Ovary (tissue), 10 donors: ENCODE measurements at places on chromosomes 7 and 10.

DNA sequence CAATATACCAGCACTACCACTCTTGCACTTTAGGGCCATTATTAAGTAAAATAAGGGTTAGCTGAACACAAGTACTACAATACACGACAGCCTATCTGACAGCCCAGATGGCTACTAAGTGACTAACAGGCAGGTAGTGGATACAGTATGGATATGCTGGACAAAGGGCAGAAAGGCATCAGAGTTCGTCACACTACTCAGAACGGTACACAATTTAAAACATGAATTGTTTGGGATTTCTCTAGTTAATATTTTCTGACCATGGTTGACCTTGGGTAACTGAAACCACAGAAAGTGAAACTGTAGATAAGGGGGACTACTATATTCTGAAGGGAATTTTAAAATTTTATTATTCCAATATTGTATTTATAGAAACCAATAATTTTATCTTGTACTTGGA, 101.3 kb upstream of the SKAP2 start:
- DNase-seq: no peak

- DNase-seq: no peak
Observed at GRCh38 chr7:15885678-15886077, 199.2 kb upstream of the MEOX2 start.

GRCh38 chr7:15306296-15306695, 255.5 kb downstream of the AGMO start:
- no peak for DNase-seq

DNA sequence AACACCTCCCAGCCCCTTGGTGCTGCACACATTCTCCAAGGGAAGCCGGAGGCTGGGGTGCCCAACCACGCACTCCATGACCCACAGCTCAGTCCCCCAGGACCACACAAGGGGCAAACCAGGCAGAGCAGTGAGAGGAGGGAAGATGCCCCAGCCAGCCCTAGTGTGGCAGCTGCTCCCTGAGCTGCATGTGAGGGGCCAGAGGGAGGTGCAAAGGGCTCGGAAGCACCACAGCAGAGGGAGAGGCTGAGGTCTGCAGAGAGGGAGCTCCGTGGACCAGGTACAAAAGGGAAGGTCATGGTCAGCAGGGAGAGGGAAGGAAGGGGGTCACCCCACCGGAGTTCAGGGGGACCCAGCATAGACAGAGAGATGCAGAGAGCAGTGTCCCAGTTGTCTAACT, 1.5 kb upstream of the CALML5 start:
- no peak for DNase-seq

DNA sequence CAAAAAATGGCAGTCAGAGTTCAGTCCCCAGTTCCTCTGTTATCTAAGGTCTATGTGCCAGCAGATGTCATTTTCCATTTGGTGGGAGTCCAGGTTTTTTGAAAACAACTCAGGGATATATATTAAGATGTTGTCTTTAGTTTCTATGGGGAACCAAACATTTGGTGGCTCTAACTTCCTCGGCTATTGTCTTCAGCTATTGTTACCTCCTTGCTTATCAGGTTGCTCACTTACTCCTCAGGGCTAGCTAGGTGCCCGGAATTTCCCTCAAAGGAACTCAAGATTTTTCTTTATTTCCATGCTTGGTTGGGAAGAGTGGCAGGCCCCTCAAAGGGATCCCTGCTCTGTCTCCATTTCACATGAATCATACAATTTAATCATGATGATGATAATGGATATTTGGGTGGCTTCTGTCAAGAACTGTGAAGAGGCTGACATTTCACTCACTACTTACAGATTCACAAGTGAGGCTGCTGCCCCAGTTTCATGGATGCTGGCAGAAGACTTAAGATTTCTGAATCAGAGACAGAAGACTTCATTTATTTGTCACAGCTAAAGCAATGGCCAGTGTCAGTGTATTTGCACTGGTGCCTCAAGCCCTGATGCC, 182.8 kb downstream of the PKD1L1 start:
- DNase-seq: no peak

GRCh38 chr10:96681524-96681923, 38.8 kb downstream of the PIK3AP1 start:
- no peak for DNase-seq

DNA sequence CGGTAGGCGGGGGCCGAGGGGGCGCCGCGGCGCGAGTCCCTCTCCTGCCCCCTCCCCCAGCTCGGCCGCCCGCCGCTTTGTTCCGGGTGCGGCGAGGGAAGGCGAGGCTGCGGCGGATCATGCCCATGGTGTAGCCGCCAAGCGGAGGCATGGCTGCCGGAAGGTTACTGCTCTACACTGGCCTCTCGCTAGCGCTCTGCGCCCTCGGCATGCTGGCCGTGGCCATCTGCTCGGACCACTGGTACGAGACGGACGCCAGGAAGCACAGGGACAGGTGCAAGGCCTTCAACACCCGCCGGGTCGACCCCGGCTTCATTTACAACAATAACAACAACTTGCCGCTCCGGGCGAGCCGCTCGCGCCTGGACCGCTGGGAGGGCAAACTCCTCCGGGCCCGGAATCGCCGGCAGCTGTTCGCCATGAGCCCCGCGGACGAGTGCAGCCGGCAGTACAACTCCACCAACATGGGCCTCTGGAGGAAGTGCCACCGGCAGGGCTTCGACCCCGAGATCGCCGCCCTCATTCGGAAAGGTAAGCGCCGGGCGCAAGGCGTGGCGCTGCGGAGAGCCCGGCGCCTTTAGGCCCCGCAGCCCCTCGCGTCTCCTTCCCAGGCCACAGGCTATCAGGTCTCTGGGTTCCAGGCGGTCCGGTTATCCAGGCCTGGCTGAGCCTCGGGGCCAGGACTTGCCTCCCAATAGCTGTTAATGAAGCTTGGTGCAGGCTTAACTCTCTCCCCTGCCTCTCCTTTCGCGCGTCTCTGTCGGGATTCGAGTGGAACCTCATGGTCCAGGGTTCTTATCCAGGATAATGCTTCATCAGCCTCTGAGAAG, 513 bp downstream of the TMEM178B start:
- DNase-seq: no peak

DNA sequence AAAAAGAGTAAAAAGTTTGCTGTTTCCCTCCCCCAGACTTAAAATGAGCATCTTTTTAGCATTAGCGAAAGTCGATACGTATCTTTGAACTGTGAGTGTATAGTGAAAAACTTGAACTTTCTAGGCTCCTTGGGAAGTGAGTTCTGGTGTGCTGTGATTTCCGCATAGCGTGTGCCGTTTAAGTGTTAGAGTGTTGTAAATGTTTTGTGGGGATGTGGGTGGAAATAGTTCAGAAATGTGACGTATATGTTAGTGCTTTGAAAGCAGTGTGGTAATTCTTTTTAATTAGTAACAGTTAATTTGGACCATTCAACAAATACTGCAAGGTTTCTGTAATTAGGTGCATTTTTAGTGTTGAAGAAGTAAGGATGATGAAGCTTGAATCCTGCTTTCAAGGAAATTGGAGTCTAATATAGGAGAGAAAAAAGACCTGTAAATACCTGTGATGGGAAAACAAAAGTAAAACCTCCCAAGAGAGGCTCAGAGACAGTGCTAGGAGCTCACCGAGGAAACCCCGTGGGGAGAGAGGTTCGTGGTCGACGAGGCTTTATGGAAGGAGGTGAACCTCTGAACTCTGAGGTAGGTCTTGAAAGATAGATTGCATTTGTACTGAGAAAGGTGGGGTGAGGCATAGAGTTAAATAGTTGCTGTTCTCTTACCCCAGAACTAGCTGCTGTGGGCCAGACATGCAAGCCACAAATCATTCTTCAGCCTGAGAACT, 40.8 kb downstream of the RBM33 start:
- no peak for DNase-seq

DNA sequence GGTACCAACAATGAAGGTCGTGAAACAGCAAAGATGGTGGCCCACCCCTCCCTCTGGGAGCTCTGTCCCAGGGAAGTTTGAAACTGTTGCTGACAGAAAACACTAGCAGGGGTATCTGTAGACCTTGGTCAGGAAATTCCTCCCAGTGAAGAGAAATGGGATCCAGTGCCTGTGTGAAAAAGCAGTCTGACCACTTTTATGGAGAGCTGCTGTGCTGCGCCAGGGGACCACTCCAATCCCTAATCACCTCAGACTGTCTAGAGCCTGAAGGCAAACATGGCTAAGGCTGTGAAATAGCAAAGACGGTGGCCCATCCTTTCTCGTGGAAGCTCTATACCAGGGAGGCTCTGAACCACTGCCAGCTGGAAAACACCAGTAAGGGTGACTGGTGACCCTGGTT, 38.3 kb upstream of the TMEM140 start:
- no peak for DNase-seq

- no peak for DNase-seq
Observed at GRCh38 chr7:94511718-94512117, 2.1 kb downstream of the CASD1 start.

DNA sequence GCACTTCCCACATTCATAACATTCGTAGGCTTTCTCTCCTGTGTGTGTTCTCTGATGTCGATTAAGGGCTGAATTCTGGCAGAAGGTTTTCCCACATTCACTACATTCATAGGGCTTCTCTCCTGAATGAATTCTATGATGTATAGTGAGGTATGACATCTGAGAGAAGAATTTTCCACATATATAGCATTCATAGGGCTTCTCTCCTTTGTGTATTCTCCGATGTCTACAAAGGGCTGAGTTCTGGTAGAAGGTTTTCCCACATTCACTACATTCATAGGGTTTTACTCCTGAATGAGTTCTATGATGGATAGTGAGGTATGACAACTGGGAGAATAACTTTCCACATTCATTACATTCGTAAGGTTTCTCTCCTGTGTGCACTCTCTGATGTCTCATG, 15.6 kb downstream of the ZNF12 start:
- no peak for DNase-seq

DNA sequence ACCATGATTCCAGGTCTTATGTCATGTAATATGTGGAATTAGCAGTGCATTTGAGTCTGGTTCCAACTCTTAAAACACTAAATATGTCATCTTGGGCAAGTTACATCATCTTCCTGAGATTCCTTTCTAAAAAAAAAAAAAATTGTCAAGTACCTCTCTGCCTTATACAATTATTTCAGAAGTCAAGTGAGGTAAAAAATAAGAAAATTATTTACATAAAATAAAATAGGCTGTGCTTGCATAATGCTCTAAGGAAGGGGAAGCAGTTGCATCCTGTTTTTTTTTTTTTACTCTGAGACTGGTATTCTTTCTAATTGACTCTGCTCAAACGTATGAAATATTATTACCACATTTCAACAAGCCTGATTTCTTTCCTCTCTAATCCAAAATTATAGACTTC, 55.1 kb upstream of the SEMA3A start:
- DNase-seq: no peak

- no peak for DNase-seq
Observed at GRCh38 chr10:48924988-48925387, 14.7 kb downstream of the LRRC18 start.

- no peak for DNase-seq
Observed at GRCh38 chr7:15985587-15986384, 299.3 kb upstream of the MEOX2 start.

DNA sequence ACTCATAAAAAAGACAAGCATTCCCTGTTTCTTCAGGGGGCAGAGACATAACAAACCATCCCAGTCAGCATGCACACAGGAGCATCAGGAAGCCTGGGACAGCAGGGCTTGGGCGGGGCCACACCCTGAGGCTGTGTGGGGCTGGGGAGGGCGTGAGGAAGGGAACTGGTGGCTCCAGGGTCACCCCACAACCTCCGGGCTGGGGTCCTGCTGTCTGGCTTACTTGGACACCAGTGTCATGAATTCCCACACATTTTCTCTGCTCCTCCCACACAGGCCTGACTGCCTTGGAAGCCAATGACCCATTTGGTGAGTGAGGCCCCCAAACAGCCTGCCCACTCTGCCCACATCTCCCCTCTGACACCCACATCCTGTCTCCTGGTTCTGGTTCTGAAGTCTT, 2.8 kb downstream of the FXYD4 start:
- no peak for DNase-seq

GRCh38 chr10:33187427-33187999, 147.0 kb downstream of the NRP1 start:
- DNase-seq: no peak

DNA sequence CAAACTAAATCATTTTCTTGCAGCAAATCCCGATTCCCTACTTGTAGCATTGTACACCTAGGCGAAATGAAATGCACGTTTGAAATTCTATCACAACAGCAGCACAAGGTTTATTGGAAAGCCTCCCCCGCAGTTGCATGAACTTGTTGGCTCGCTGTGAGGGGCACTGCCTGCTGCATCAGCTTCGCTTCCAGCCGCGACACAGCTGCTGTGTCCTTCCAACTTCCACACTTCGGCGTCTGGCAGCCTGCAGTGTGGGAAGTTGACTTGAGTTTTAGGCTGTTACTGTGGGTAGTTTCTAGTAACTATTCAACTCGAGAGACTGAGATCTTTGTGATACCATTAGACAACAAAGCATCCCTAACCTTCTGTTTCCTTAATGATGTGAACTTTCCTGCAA, 315.8 kb upstream of the TPK1 start:
- no peak for DNase-seq

- peak; percentile 41 for DNase-seq
Observed at GRCh38 chr10:77925410-77925794, 1.2 kb downstream of the DLG5 start.

- no peak for DNase-seq
Observed at GRCh38 chr7:125412890-125413665, 483.5 kb upstream of the POT1 start.
